Activated CD8-positive, alpha-beta memory T cell treated with anti-CD3 and anti-CD28 coated beads for 4 hours (primary cell): ENCODE measurements at places on chromosomes 11 and 22.

- no peak for DNase-seq
These were observed 1.2 kb downstream of the ACCS start for GRCh38 chr11:44067266-44067665.

- DNase-seq, result no peak
These were observed 2.8 kb downstream of the RCOR2 start for GRCh38 chr11:63913866-63914830.

DNA sequence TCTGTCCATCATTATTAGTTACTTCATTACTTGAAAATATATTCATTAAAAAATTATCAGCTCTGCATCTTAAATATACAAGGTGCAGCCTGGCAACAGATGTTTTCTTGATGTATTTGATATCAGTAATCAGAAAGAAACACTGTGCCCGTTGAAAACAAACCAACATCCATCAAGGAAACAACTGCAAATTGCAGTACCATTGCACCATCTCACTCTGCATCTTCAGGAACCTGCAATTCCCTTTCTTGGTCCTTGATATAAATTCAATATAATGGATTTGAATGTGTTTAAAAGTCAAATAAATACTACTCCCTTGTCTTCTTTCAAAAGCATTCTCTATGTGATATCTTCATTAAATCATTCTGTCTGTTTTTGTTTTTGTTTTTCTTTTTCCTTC is 1131.2 kb downstream of the FAM181B start:
- DNase-seq, result no peak

DNA sequence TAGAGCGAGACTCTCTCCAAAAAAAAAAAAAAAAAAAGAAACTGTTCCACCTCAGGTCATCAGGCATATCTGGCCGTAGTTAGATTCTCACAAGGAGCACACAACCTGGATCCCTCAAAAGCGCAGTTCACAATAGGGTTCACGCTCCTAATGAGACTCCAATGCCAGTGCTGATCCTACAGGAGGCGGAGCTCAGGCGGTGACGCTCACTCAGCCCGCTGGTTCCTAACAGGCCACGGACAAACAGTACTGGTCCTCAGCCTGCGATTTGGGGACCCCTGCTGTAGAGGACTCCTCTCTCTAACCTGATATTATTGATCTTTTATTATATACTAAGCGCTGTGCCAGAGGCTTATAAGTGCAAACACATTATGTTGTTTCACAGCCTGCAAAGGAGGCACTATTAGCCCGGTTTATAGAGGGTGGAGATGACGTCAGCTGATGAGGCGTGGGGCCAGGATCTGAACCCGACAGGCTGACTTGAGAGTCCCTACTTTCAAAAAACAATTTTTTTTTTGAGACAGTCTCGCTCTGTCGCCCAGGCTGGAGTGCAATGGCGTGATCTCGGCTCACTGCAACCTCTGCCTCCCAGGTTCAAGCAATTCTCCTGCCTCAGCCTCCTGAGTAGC is 4.9 kb upstream of the MAFF start:
- DNase-seq, result no peak

- DNase-seq, result no peak
These were observed 7.0 kb downstream of the ROBO3 start for GRCh38 chr11:124872280-124872679.

DNA sequence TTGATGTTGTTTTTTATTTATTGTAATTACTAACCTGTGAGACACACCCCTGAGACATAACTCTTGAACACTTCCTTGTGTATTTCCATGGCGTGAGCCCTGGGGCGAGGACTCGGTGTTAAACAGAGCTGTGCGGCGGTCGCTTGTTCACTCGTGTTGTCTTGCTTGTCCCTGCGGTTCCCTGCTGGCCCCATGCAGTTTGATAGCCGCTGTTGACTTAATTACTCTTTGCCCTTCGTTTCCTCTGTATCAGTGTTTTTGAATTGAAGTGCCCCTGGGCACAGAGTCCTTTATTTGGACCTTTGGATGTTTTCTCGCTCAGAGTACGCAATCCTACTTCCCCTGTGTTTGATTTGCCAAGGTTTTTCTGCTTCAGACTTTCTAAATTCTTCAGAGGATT is 52.7 kb downstream of the TBC1D22A start:
- no peak for DNase-seq

DNA sequence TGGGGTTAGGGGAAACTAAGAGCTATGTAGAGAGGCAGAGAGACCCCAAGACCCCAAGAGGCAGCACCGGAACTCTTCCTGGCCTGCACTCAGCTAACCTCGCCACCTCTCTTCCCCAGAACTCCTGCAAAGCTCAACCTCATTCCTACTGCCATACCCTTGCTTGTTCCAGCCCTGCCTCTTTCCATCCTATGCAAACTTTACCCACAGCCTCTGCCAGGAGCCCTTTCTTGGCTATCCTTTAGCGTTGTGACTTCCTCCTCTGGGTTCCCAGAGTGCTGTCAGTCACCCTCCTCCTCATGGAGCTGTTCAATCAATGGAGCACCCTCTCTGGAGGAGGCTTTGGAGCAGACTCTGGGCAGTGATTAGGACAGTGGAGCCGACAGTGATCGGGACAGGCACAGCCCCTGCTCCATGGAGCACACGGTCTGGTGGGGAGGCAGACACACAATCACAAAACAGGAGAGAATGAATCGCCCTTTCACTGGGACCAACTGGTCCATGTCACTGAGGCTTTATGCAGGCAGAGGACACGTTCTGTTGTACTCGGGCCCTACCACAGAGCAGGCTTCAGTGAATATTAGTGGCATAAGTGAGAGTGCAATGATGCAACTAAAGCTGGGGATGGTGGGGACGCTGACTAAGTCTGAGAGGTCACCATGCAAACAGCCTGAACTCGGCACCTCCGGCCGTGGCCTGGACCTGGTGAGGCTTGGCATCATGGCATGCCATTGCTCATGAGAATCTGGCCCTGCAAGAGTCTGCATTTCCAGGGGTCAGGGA is 24.6 kb upstream of the P2RY2 start:
- DNase-seq, result no peak

DNA sequence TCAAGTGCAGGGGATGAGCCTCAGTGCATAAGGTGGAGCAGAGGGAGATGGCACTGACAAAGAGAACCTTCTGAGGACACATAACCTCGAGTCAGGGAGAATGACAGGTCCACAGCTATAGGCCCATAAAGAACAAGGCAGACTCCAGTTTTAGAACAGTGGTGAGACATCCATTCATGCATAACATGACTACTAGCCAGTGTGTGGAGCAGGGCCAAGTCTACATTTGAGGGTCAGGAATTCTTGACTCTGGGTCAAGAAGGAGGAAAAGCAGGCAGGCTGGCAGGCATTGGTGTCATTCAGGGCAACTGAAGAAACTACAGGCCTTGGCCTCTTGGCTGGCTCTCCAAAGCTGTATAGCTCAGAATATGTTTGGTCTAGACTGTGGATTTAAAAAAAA is 54.9 kb downstream of the MTNR1B start:
- no peak for DNase-seq

- no peak for DNase-seq
These were observed 38.6 kb downstream of the SOX6 start for GRCh38 chr11:16317712-16318111.

DNA sequence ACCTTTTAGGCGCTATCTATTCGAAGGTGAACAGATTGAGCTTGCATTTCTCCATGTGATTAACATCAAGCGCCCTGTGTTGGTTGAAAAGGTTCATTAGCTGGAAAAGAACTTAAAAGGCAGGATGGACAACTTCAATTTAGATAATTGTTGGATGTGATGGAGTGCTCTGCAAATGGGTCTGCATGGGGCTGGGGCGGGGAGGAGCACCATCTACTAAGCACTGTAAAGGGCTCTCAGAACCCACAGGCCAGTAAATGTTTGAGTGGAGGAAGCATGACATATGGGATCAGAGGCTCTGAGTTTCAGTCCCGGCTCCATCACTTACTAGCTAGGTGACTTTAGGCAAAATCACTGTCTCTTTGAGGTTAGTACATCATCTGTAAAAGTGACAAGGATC is 28.2 kb downstream of the ARL14EP start:
- no peak for DNase-seq

DNA sequence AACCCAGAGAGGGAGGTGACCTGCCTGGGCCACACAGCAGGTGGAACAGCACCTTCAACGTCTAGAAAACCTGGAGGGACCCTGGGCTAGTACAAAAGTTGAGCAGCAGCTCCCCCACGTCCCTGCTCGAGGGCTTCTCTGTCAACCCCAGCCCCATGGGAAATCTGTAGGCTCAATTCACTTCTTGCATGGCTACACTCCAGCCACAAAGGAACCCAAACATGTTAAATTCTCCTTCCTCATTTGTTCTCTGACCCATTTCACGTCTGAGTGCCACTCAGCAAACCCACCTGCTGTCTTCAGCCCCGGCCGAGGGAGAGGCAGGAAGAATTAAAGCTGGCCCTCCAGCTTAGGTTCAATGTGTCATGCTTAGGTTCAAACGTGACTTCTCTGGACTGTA is 418.5 kb downstream of the MIAT start:
- DNase-seq, result no peak

- no peak for DNase-seq
These were observed 27.4 kb downstream of the ZNF214 start for GRCh38 chr11:6992457-6993417.

- no peak for DNase-seq
These were observed 71.6 kb downstream of the KCNQ1 start for GRCh38 chr11:2516276-2517015.

- no peak for DNase-seq
These were observed 60.9 kb downstream of the ENTHD1 start for GRCh38 chr22:39832627-39833074.

DNA sequence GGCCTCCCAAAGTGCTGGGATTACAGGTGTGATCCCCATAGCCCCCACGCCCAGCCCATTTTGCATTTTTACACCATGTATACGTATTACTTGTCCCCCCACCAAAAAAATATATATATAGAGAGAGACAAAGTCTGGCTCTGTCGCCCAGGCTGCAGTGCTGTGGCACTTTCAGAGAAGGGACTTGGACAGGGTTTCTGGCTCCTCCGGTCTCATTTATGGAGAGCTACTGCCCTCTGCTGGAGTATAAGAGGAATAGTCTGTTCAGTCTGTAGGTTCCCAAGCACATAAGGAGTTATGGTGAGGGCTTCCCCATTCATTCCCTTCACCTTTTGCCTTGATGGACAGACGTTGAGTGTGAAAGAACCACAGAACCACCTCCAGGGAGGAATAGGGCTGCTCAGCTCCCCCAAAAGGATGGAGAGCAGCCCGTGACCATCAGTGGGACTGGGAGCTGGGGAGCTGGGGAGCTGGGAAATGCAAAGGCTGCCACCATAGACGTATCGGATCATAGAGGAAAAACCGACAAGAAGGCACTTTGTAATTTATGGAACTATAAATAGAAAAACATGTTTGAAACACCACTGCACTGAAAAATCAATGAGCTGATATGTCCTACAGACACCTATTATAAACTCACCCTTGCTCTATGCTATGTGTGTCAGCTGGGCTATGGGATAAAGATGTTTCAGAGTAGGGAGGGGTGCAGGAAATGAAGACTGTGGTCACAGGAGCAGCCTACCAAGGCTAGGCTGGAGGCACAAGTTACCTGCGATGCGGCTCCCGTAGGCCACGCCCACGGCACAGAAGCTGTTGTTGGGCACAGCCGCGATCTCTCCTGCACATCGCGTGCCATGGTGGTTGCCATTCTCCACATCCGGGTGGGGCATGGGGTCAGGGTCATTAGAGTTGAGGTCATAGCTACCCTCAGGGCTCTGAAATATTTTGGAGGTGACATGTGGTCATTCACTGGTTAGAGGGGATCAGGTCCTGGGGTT is 5.2 kb downstream of the PCSK7 start:
- DNase-seq, result no peak

DNA sequence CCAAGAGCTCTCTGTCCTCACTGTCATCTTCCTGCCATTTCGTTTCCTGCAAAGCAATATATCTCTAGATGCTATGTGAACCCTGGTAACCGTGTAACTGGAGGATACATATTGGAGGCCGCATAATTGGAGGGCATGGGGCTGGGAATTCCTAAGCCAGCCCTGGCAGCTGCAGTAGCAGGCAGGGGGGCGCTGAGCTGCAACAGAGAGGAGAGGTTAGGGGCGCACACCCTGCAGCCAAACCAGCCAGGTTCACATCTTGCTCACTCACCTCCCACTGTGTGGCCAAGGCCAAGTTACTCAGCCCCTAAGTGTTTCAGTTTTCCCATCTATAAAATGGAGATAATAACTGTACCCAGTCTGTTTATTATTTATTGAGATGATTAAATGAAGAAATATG is 39.9 kb upstream of the ZBTB16 start:
- no peak for DNase-seq

DNA sequence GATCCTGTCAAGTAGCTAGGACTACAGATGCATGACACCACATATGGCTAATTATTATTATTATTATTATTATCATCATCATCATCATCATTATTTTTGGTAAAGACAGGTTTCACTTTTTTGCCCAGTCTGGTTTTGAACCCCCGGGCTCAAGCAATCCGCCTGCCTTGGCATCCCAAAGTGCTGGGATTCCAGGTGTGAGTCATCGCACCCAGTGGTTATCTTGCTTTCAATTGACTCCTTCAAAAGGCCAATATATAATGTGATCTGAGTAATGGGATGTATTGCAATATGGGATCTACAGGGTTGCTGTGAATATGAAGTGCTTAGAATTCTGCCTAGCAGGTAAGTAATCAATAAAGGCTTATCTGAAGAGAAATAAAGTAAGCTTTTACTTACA is 221.2 kb downstream of the SBF2 start:
- DNase-seq, result no peak

- DNase-seq, result no peak
These were observed 13.9 kb downstream of the APOL2 start for GRCh38 chr22:36225333-36225922.

DNA sequence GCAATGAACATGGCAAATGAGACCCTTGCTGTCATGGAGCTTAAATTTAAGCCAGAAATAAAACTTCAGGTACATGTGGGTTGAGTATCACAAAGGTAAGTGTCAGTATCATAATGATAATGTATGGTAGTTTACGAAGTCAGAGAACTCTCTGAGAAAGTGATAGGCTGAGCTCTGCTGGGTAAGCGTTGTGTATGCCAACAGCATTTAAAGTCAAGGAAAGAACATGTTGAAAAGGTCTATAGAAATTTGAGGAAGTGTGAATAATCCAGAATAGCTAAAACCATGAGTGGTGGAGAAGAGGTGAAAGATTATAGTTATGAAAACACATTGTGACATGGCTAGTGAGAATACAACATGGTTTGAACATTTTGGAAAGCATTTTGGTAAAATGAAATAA is 17.4 kb upstream of the CTSC start:
- DNase-seq, result no peak
